Upper lobe of left lung (tissue), 6 donors: ENCODE measurements at places on chromosomes 6 and 20. TPM values are rescaled to one million over a fixed set of nuclear protein-coding genes. Genes with fewer than 3 reads are reported as not detected.

DNA sequence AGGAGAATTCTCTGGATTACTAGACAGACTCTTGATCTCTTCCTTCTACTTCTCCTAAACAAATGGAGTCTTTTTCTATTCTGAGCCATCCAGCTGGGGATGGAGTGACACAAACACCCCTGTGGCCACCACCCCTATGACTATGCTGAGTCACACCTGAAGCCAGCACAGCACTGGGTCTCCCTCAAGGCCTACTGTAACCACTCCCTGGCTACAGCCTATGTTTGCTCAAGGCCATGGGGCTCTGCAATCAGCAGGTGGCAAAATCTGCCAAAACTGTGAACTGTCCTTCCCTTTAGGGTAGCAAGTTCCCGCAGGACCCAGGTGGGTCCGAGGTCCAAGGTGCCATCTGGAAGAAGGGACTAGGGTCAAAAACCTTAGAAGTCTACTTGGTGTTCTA, 132.3 kb downstream of the TINAG start:
- DNase-seq, result no peak

- no peak for DNase-seq
Observed at GRCh38 chr20:20461551-20461950, 93.6 kb downstream of the INSM1 start.

The STMND1 gene
- total RNA-seq, result 2.9 TPM

DNA sequence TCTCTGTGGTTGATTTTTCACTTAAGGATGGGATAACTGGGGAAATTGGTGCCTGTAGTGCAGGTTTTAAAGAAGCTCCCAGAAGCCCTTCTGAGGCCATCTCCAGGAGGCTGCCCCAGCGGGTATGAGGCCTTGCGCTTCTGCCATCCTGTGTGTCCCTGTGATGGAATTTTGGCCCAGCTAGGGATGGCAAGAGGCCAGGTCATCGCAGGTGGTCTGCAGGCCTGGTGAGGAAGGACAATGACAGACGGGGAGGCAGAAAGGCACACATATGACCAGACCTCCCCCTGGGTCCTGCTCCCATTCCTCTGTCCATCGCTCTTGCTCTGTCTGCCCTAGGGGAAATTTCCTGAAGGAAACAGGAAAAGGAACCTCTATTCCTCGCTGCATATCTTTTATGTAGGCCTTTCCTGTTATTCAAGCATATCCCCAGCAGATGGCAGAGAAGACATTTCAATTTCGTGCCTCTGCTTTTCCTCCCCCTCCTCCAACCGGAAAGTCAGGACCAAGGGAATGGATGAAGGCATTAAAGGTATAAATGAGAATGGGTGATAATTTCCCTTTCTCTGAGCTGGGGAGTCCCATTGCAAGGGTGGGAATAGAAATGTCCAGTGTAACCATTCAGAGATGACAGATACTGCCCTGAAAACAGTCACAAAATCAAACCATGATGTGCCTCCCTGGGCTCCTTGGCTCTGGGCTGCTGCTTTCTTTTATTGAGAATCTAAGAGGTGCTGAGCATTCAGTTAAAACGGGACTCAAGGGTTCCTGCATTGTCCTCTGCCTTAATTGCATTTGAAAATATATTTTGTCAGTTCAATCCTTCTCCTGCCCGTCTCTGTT, 17.6 kb upstream of the HLA-F start:
- no peak for DNase-seq

- DNase-seq, result no peak
Observed at GRCh38 chr6:143276436-143276835, 174.1 kb downstream of the ADAT2 start.

DNA sequence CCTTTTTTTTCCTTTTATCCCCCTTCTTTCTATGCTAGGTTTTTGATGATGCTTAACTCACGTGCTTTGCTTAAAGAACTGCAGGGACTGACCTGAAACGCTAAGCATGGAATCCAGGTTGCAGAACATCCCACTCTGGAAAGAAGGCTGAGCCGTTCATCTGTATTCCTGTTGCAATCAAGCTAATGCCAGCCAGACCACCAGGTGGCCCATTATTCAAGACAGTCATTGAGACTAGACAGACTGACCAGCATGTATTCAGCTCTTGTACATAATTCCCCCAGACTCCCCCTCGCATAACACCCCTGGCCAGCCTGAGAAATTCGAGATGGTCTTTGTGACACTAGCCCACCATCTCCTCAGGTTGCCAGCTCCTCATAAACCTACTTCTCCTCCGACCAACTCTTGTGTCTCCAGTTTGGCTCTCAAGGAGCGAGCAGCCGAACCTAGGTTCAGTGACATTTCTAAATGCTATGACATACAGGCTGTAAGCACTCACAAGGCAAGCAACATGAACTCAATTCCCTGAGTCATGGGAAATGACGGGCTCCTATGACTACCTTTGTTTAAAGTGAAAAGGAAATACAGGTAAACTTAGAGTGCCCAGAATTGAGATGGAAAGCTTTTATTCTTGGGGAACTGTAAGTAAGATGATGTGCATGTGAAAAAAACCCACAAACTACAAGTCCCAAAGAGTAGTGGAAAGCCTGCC, 309.3 kb upstream of the CDYL start:
- DNase-seq, result no peak

The RIMS1 gene
- total RNA-seq, result 4.1 TPM

The FAXC gene
- 8.8 TPM for total RNA-seq

The OVOL2 gene
- 26.2 TPM for total RNA-seq
